Prostate gland (tissue), 2 donors: ENCODE measurements at places on chromosomes 12 and 14.

GRCh38 chr14:92729634-92730358, 18.6 kb downstream of the LGMN start:
- DNase-seq = no peak

DNA sequence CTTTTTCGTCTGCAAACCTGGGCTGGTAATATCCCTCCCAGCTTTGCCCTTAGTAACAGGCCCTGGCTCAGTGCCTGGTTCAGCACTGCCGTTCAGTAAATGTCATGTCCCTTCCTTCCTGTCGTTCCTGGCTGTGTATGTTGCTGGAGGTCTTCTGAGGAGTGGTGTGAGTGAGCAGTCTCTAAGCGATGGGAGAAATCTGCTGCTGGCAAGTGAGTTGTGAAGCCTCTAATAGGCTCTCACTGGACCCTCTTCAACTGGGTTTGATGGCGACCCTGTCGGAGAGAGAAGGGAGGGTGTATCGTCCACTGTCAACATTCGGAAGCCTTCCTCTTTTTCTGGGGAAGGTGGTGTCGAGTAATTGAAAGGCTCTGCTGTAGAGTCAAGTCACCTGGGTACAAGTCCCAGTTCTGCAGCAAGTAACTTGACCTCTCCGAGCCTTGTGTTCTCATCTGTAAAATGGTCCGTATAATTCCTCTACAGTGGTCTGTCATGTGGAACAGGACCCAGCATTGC, 62.8 kb downstream of the HRK start:
- peak; percentile 36 for DNase-seq

DNA sequence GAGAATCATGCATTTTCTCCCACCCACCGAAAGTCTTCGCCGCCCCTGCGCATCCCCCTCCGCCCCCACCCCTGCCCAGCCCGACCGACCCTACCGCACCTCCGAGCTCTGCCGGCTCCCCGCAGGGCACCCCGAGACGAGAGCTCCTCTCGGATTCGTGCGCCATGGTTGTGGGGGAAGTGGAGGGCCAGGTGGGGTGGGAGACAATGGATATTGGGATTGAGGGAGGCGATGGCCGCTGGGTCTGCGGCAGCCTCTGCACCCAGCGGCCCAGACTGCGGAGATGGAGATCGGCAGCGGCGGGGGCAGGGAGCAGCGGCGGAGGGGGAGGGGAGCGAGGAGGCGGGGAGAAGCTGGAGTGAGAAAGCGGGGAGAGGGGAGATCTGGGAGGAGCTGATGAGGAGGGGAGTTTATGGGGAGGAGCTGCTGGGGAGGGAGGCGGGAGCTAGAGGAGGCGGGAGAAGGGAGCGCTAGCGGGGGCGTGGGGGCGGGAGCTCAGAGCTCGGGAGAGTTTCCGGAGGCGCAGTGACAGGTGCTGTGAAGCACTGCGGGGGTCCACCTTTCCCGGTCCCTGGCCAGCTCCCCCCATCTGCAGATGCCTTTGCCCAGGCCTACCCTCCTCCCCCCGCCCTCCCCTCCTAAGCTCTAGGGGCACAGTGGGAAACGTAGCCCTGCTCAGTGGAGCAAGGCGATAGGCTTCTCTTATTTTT, at the start of gene SALL2:
SALL2 (minus strand) TSS at position 385 of the 710 bp plus-strand sequence; CDS start at position 166, 219 bp downstream.
- peak; percentile 71 for DNase-seq

DNA sequence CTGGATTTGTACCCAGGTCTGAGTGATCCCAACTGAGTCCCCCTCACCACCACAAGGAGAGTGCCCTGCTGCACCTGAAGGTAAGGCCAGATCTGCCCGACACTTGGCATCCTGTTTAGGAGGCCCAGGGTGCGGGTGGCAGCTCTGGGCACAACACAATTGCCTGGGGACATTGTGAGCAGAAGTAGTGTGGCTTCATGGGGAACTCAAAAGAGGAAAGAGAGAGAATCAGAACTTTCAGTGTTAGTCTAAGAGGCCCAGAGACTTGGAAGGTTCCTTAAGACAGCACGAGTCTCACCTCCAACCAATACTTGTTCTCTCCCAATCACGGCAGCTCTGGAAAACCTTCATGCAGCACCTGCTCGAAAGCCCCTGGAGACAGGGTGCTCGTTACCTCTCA, 6.6 kb upstream of the SLC8B1 start:
- DNase-seq = no peak

DNA sequence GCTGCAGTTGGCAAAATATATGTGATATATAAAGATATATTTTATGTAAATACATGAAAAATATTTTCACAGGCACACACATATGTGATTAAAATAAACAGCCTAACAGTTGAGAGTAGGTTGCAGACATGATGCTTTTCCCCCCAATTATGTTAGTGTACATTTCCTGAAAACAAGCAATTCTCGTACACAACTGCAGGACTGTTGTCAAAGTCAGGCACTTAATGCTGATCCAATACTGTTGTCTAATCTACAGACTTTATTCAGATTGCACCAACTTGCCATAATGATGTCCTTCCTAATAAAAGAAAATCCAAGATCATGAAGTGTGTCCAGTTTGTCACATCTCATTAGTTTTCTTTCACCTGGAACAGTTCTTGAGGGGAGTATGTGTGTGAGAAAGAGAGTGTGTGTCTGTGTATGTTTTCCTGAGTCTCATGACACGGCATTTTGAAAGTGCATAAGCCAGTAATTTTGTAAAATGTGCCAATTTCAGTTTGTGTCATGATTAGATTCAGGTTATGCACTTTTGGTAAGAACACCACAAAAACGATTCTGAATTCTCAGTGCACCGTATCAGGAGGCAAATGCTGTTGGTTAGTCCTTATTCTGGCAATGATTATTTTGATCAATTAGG, 16.5 kb upstream of the SEL1L start:
- no peak for DNase-seq

DNA sequence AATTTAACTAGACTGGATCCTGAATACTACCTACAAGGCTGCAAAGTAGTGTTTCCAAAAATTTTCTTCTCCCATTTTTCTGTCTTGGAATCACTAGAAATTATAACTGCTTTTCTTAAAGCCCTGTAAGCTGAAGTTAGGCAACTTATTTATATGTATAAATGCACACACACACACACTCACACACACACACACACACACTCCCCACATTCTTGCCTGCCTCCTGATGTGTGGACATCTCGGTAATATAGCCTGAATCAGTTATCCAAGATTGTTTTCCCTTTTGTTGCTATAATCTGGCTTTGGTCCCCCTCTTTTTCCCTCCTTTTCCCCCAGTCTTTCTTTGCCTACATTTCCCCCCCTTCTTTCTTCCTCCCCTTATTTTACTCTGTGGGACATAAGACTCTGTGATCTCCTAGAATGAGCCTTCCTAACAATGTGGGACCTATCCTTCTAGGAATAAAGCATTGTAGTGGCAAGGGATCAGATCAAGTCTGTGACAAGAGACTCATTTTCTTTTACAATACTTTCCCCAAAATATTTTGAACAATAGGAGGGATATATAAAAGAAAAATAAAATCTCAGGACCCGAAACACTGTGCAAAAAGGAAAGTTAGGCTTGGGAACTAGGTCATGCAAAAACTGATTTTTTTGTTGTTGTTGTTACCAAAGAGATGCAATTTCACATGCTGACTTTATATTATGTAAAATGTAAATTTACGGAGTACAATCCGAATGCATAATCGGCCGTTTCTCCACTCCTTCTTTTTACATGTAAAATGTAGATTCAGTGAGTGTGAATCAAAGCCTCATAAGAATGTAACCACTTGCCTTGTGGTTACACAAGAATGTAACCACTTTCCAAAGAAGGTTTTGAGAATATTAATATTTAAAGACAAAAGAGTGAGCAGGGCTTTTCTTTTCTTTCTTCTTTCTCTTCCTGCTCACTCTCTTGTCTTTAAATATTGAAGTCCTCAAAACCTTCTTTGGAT, 26.3 kb upstream of the CD69 start:
- no peak for DNase-seq

DNA sequence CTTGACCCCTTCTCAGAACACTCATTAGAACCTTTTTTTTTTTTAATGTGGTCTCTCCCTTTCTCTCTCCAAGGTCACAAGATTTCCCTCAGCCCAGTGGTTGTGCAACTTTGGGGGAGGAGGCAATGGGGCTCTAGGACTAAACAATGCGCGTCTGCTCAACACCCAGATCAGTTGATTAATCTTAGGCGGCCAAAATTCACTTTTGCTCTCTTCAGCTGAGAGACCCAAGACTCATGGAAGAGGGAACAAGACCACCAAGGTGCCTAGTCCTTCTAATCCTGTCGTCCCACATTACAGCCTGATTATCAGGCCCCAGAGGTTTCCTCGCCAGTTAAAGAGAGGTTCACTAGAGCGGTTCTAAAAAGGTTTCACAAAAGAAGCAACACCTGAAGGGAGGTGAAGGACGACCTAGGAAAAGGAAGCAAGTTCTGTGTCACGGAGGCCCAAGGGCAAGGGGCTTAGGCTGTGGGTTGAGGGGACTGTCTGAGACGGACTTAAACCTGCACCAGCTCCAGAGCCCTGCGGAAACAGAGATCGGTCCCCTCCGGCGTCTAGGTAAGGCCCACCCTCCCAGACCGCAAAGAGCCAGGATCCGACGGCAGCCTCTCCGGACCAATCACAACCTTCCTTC, 824 bp upstream of the TARBP2 start:
- no peak for DNase-seq

- DNase-seq = no peak
These were observed 155.4 kb downstream of the AACS start for GRCh38 chr12:125220404-125221273.

GRCh38 chr12:102342281-102343006, 137.9 kb downstream of the IGF1 start:
- peak; percentile 26 for DNase-seq

GRCh38 chr14:59728304-59728703, 142.3 kb downstream of the RTN1 start:
- no peak for DNase-seq

DNA sequence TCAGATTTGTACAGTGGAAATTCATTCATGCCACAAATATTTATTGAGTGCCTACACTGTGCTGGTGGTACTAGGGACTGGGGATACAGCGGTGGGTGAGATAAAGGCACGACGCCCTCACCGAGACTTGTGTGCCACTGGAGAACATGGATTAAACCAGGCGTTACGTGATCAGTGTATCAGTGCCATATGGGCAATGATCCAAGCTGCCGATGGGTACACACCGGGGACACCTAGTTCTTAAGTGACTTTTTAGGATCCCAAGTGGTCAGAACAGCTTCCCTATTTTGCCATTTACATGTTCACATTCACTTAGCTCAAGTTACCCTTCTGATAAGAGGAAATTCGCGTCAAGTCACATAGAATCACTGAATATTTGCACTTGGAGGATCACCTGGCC, 236.7 kb downstream of the CACNA1C start:
- DNase-seq = no peak

- no peak for DNase-seq
These were observed 264.3 kb upstream of the GARIN6 start for GRCh38 chr12:99383258-99383657.

GRCh38 chr14:77094672-77095284, 3.3 kb upstream of the CIPC start:
- DNase-seq = peak; percentile 58

GRCh38 chr14:105091054-105091516, 25.9 kb upstream of the GPR132 start:
- DNase-seq = no peak

GRCh38 chr12:53380794-53381730, 1.1 kb downstream of the SP1 start:
- DNase-seq = no peak

- DNase-seq = no peak
These were observed 11.4 kb downstream of the SCNN1A start for GRCh38 chr12:6364044-6364374.

GRCh38 chr12:92363295-92364146, 217.9 kb upstream of the BTG1 start:
- no peak for DNase-seq

DNA sequence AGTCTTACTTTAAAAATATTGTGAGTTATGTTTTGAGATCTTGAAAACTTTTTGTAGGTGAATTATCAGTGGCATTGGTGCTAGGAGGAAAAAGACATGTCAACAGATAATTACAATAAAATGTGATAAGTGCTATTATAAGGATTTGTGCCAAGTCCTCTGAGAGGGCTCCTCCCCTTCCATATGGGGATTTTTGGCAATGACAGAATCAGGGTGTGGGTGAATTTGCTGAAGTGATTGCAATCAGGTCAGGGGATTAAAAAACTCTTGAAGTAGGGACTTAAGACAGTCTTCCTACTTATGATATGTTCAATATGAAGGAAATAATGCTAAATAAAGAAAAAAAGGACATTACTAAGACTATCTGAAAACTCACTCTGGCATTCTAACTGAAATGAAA, 122.5 kb downstream of the SLC15A5 start:
- no peak for DNase-seq

DNA sequence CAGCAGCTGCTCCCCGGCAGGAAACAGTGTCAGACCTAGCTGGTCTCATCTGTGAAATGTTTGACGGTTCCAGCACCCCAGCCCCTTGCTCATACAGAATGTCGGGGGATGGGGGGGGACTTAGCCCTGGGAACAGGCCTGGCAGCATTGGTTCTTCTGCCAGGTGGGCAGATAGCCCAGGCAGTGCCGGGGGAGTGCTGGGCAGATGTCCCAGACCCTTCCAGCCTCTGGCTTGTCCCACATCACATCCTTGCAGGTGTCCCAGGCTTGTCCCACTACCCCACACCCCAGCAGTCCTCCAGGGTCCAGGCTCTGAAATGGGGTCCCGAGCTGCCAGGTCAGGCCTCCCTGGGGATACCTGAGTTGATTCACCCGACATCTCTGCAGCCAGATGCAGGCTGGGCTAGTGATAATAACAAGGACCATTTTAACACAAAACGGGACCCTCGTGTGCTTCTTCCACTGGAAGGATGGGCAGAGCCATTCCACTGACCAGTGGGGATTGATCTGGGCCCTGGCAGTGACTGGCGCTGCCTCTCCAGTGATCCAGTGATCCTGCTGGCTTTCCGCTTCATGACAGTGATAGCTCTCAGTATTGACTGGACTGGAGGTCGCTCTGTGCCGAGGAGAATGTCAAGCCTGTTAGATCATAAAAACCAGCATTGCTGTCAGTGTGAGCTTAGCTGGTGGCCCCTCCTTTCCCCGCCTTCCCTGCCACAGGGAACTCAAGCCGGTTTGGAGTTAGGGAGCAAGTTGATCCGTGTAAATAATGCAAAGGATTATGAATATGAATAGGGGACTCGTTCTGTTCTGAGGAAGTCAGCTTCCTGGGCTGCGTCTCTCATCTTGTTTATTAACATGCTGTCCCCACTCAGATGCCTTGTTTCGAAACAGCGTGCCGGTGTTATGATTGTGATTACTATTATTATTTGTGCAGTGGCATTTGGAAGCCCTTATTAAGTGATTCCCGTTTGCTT, 180.6 kb downstream of the AACS start:
- no peak for DNase-seq

GRCh38 chr12:109387425-109388166, 39.9 kb downstream of the MYO1H start:
- no peak for DNase-seq
